ENCODE measurements at places on chromosomes 4 and X. TPM values are rescaled to one million over a fixed set of nuclear protein-coding genes. Genes with fewer than 3 reads are reported as not detected.
A peak's percentile ranks its signal among the peaks of the same experiment; 100 is the strongest.

GRCh38 chr4:153512952-153513500 lies 46.9 kb downstream of the TMEM131L start:
- no peak for DNase-seq
- H3K27me3 ChIP-seq = no peaks in the 10 kb centered on the region
- H3K4me3 ChIP-seq = no peak overlapping the region
- no peaks in the 10 kb centered on the region for H3K36me3 ChIP-seq
- peak overlapping the region; percentile 84 for H3K27ac ChIP-seq

GRCh38 chr4:119657111-119657611 lies 28.6 kb upstream of the PDE5A start:
- DNase-seq = no peak
- H3K27ac ChIP-seq = no peak overlapping the region
- no peaks in the 10 kb centered on the region for H3K36me3 ChIP-seq
- no peak overlapping the region for H3K4me3 ChIP-seq
- no peaks in the 10 kb centered on the region for H3K27me3 ChIP-seq

GRCh38 chrX:10175319-10175871 lies 18.6 kb downstream of the CLCN4 start:
- no peak overlapping the region for H3K4me3 ChIP-seq
- H3K27me3 ChIP-seq = peaks cover 27% of the 10 kb centered on the region
- no peaks in the 10 kb centered on the region for H3K36me3 ChIP-seq
- H3K4me1 ChIP-seq = peaks cover 8% of the 10 kb centered on the region
- H3K27ac ChIP-seq = no peak overlapping the region

DNA sequence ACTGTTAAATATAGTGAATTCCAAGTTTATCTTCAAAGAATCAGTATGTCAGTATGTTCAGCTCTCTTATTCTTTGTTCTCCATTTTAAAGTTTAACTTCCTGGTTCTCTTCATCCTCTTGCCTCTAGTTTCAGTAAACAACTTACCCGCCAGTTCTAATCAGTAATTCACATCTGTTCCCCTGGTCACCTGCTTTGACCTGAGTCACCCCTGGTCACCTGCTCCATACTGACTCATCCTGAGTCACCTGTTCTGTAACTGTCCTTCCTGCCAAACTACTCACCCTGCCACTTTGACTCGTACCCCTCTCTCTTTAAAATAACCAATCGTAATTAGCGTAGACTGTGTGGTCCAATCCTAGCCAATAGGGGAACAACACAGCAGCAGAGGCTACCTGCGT lies 992.7 kb upstream of the HS3ST1 start:
- H3K36me3 ChIP-seq = no peaks in the 10 kb centered on the region
- no peaks in the 10 kb centered on the region for H3K27me3 ChIP-seq
- no peaks in the 10 kb centered on the region for H3K4me1 ChIP-seq
- no peak for DNase-seq
- no peak overlapping the region for H3K27ac ChIP-seq

GRCh38 chr4:137981277-137981676 lies 260.9 kb downstream of the SLC7A11 start:
- no peak for DNase-seq
- no peaks in the 10 kb centered on the region for H3K36me3 ChIP-seq
- H3K4me3 ChIP-seq = no peak overlapping the region
- H3K4me1 ChIP-seq = no peaks in the 10 kb centered on the region
- no peaks in the 10 kb centered on the region for H3K27me3 ChIP-seq

DNA sequence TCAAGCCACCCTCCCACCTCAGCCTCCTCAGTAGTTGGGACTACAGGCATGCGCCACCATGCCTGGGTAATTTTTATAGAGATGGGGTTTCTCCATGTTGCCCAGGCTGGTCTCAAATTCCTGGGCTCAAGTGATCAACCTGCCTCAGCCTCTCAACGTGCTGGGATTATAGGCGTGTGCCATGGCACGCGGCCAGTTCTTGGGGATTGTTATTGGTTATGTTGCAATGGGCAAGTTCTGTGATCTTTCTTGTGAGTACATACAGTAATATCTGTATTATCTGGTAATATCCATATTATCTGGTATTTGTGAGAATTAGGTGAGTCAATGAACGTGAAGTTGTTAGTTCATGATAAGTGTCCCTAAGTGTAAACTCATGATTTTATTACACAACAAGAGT lies 90.3 kb upstream of the TBL1X start:
- no peak overlapping the region for H3K4me3 ChIP-seq
- H3K27me3 ChIP-seq = no peaks in the 10 kb centered on the region
- no peaks in the 10 kb centered on the region for H3K4me1 ChIP-seq
- H3K27ac ChIP-seq = no peak overlapping the region
- DNase-seq = no peak
- no peaks in the 10 kb centered on the region for H3K36me3 ChIP-seq

DNA sequence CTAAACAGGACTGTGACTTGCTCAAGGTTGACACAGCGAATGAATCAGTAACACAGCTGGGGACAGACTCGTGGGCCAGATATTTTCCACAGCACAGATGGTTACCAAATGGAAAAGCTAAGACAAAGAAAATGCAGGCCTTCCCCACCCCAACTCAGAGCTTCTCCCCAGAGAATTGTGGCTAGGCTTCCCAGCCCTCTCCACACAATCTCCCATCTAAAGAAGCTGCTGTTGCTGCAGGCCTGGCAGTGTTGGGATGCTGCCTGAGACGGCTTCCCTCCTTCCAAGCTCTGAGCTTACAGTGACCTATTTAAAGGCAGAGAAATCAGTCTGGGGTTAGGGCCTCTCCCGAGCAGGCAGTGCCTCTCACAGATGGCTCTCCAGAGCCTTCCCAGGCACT lies 46.5 kb upstream of the PGRMC1 start:
- H3K4me1 ChIP-seq = no peaks in the 10 kb centered on the region
- H3K27ac ChIP-seq = no peak overlapping the region
- H3K4me3 ChIP-seq = no peak overlapping the region
- H3K27me3 ChIP-seq = peaks cover 15% of the 10 kb centered on the region
- no peaks in the 10 kb centered on the region for H3K36me3 ChIP-seq

DNA sequence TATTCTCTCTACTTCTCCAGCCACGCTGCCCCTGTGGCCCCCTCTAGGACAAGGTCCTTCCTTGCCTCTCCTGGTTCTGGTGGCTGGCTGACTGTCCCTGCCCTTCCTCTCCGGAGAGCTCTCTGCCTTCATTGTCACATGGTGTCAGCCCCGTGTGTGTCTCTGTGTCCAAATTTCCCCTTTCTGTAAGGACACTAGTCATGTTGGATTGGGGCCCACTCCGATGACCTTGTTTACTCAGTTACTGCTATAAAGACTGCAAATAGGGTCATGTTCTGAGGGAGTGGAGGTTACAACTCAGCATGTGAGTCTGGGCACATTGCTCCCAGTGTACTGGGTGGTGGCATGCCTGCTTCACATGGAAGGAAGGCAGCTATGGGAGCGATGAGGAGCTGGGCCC lies 129.5 kb upstream of the PSAPL1 start:
- no peak overlapping the region for H3K4me3 ChIP-seq
- H3K27me3 ChIP-seq = no peaks in the 10 kb centered on the region
- H3K27ac ChIP-seq = no peak overlapping the region
- no peak for DNase-seq
- H3K36me3 ChIP-seq = no peaks in the 10 kb centered on the region

The SLITRK2 gene
- polyA plus RNA-seq = not detected

The KCTD8 gene
- not detected for polyA plus RNA-seq

The UGT2A3 gene
- not detected for polyA plus RNA-seq

The GDPD2 gene
- polyA plus RNA-seq = 0.08 TPM

The CENPI gene
- polyA plus RNA-seq = 2.6 TPM

The UGT2A1 gene
- 0.10 TPM for polyA plus RNA-seq

The PAGE1 gene
- polyA plus RNA-seq = 0.50 TPM

Data from SK-N-SH (cell line).